ENCODE measurements at places on chromosomes 11 and 22.

GRCh38 chr11:66619080-66619554 lies 2.7 kb downstream of the RBM14 start:
- no peak for DNase-seq

- no peak for DNase-seq
Observed at GRCh38 chr11:108364159-108364558, 103.2 kb downstream of the C11orf65 start.

DNA sequence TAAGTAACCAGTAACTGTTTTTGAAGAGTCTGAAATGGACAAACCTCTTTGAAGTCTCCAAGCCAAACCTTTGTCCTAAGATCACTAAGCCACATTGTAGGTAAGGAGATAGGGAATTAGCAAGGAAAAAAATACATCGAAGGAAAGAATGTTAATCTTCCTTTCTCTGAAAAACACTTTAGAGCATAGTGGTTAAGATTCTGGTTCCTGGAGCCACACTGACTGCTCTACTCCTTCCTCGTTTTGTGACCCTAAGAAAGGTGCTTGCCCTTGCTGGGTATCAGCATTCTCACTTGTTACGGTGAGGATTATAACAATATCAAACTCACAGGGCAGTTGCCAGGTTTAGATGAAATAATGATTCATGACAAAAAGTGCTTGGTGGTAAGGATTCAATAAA lies 104.0 kb downstream of the SIK3 start:
- DNase-seq = no peak

- no peak for DNase-seq
Observed at GRCh38 chr11:79412761-79413160, 28.1 kb downstream of the TENM4 start.

DNA sequence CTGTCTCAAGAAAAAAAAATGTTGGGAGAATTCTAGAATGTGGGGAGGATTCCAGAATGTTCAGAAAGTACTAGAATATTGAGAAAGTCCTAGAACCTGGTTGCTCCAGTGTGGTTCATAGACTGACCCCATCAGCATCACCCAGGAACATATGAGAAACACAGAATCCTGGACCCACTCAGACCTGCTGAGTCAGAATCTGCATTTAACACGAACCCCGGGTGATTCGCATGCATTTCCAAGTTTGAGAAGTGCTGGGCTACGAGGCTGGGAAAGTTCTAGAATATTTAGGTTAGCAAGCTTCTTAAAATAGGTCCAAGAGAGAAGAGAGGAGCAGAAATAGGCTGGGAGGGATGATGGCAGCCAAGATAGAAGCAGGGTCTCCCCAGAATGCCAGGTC lies 6.4 kb downstream of the C1QTNF6 start:
- no peak for DNase-seq

GRCh38 chr11:104736502-104736901 lies 161.8 kb downstream of the CASP12 start:
- no peak for DNase-seq

DNA sequence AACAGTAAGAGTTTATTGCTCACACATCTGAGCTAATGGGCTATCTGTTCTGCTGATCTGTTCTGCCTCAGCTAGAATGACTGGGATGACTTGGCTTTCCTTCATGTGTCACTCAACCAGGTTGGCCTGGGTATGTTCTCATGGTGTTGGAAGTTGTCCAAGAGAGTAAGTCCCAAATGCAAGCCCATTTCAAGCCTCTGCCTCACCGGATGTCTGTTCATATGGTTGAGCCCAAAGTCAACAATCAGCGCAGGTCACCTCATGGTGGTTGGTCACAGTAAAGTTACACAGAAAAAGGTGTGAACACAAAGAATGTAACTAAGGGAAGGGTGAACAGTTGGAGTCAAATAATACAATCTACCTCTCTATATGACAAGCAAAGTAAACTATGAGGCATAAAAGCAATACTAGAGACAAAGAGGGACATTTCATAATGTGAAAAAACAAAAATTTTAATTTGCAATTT lies 1.9 kb downstream of the GDPD4 start:
- no peak for DNase-seq

DNA sequence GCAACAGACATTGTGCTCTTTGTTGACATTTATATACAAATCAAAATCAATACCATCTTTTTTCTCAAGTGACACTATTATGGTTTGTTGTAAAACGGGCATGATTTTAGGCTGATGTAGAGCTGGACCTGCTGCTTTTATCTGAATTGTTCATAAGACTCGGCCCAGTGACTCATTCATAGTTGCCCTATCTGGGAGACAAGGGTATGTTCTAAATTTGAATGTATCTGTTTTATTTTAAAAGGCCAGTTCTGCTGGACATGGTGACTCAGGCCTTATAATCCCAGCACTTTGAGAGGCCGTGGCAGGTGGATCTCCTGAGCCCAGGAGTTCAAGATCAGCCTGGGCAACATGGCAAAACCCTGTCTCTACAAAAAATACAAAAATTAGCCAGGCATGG lies 39.3 kb downstream of the CEP295 start:
- no peak for DNase-seq

GRCh38 chr11:76642341-76642740 lies 28.2 kb downstream of the LRRC32 start:
- no peak for DNase-seq
